Upper lobe of left lung (tissue), 6 donors: ENCODE measurements at places on chromosomes 7 and 10. TPM values are rescaled to one million over a fixed set of nuclear protein-coding genes. Genes with fewer than 3 reads are reported as not detected.
A peak's percentile ranks its signal among the peaks of the same experiment; 100 is the strongest.

DNA sequence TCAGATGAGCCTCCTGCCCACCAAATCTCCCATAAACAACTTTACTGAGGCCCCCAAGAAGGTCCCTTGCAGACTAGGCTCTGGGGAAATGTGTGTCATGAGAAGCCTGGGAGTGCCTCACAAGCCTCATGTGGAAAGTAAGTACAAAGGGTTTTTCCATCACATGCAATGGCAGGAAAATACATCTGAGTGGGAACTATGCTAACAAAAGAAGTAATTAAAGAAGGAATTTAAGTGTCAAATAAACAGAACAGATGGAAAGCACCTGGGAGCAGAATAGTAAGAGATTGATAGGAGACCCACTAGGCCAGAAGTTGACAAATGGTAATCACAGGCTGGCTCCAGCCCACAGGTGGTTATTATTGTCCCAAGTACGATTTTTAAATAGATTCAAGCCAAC lies 20.5 kb downstream of the GSAP start:
- no peak for DNase-seq

DNA sequence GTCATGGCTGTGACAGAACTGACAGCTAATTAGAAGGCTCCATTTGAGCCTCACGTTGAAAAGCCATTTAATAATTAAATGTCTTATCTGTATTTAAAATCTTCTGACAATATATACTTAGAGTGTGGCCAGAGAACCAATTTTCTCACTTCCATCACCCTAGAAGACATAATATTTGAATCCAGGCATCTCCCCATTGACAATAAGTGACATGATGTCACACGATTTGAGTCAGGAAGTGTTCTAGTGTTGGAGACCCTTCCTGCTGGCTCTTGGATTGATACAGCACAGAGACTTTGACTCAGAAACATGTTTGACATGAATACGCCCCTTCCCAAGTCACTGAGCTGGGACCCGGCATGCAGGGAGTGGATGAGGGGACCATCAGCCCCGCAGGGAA lies 85.9 kb downstream of the SLIT1 start:
- no peak for DNase-seq

- DNase-seq = no peak
Measured at GRCh38 chr10:129942391-129942790, 21.7 kb downstream of the EBF3 start.

- no peak for DNase-seq
Measured at GRCh38 chr7:78746301-78746700, 707.2 kb downstream of the MAGI2 start.

- DNase-seq = peak; percentile 54
Measured at GRCh38 chr10:129277841-129278240, 189.2 kb upstream of the MGMT start.

DNA sequence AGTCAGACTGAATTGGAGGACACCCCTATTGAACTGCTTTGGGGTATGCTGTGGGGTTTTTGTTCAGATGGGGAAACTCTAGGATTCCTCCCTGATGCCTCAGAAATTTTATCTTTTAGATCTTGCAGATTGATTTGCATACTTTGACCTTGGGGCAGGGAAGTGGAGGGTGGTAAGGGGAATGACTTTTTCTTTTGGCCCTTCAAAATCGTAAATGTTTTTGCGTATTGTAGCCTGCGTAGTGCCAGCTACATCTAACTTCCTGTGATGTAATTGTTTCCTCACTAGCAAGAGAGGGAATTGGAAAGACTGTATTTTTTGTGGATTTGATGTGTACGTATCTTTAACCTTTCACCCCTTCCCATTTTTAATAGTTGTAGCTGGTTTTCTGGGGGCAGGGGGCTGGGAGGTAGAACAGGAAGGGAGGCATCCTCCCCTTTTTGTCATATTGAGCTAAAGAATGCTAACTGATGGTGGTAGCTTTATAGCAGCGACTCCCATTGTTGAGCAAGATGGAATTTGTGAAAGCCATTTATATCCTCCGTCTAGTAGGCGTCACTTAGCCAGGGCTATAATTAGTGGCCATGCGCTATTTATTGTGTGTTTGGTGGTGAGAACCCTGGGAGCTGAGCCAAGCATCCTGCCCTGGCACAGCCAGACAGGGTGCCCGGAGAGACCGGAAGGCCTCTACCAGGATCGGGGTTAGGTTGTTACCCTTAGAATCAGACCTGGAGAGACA lies 11.3 kb downstream of the DUSP5 start:
- DNase-seq = no peak

DNA sequence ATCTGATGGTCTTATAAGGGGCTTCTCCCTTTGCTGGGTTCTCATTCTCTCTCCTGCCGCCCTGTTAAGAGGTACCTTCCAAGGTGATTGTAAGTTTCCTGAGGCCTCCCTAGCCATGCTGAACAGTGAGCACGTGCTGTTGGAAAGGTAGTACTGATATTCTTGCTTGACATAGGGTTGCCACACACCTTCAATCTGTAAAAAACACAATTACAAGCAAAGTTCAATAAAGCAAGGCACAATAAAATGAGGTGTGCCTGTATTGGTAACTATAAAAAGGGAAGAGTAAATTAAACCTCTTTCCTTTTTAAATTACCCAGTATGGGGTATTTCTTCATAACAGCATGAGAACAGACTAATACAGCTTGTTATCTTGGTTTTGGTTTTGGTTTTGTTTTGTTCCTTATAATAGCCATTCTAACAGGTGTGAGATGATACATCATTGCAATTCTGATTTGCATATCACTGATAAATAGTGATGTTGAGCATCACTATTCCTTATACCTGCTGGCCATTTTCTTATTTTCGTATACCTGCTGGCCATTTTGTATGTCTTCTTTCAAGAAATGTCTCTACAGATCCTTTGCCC lies 164.9 kb upstream of the TRIM24 start:
- DNase-seq = no peak

DNA sequence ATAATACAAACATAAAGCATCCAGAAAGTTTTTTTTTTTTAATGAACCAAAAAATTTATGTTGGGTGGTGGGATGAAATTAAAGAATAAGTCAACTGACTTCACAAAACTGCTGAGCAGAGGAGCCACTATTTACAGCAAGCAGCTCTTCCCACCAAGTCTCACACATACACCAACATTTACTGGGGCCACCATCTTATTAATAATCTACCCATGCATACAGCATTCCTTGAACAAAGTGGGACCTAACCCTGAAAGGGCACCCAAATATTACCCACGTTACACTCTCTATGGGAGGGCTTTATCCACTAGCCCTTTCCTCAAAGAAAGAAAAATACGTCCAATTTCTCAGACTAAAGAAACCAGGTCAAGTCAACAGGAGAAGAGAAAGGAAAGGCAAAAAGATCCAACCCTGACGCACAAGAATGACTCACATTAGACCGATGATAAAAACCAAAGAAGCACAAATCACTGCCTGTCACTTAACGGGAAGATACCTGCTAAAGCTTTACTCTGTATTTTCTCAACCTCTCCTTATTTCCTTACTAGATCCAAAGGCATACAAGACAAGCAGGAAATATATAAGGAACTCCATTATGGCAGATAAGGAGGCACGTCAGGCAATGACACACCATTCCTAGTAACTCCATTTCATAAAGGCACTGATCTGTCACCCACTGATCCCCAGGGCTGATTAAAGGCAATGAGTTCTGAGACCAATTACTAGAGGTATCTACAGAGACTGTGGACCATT lies 141.8 kb upstream of the ASAH2 start:
- no peak for DNase-seq

DNA sequence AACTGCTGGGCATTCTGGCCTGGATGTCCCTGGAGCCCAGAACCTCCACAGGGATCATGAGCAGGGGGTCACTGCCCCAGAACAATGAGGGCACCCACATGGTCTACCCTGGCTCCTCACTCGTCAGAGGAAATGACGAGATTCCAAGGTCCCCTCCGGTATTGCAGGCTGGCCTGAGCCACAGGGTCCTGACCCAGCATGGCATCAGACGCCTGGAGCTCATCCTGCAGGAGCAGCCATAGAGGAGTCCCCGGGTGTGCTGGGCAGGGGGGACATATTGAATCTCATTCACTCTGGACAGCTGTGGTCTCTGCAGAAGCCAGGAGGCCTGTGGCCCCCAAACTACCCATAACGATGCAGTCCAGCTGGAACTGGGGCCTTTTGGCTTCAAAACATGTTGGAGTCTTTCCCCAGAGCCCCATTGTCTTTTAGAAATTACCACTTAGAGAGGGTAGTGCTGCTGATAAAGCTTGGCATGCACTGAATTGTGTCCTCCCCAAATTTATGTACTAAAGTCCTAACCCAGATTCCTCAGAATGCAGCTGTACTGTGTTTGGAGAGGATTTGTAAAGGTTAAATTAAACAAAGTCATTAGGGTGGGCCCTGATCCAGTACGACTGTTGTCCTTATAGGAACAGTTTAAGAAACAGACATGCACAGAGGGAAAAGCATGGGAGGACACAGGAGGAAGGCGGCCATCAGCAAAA lies 27.7 kb downstream of the ANXA8 start:
- no peak for DNase-seq

Gene CCL26
- total RNA-seq = 3.6 TPM

Gene TMEM243
- 99.9 TPM for total RNA-seq

Gene PON1
- 1.0 TPM for total RNA-seq
